ENCODE measurements at places on chromosomes 2 and 18.

DNA sequence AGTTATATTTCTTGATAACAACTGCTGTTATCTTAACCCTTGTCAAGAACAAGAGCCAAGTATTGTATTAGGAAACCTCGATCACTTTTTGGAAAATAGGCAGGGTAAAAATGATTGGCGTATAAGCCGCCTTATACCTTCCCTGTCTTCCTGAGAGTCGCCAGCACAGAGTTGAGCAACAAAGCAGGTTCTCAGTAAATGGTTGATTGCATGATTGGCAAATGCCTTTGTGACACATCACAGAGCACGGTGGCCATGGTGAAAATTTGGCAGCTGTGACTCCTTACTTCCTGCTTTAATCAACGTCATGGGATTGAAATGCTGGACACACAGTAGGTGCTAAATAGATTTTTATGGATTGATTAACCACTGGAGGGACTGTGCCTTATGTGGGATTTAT, 3.9 kb upstream of the KLHL29 start:
- no peak for DNase-seq

GRCh38 chr2:25936889-25937545, 45.3 kb downstream of the KIF3C start:
- DNase-seq: no peak

GRCh38 chr2:58796239-58796910, 555.2 kb upstream of the FANCL start:
- DNase-seq: no peak

DNA sequence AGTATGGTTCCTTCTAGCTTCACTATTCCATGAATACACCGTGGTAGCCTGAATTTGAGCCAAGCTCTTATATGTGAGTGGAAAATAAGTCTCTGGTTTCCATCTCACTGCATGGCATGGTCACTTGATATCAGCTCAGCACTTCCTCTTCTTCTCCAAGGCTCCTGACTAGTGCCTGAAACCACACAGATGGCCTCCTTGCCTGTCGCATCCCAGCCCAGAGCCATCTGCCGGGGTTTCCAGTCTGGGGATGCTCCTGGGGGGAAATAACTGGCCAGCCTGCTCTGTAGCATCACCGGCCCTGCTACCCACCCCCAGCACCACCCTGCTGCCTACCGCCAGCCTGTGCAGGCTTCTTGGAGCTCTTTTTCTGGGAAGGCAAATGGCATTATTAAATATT, 7.7 kb upstream of the MARCHF4 start:
- DNase-seq: no peak

GRCh38 chr2:235595422-235596010, 101.7 kb downstream of the AGAP1 start:
- peak; percentile 82 for DNase-seq

DNA sequence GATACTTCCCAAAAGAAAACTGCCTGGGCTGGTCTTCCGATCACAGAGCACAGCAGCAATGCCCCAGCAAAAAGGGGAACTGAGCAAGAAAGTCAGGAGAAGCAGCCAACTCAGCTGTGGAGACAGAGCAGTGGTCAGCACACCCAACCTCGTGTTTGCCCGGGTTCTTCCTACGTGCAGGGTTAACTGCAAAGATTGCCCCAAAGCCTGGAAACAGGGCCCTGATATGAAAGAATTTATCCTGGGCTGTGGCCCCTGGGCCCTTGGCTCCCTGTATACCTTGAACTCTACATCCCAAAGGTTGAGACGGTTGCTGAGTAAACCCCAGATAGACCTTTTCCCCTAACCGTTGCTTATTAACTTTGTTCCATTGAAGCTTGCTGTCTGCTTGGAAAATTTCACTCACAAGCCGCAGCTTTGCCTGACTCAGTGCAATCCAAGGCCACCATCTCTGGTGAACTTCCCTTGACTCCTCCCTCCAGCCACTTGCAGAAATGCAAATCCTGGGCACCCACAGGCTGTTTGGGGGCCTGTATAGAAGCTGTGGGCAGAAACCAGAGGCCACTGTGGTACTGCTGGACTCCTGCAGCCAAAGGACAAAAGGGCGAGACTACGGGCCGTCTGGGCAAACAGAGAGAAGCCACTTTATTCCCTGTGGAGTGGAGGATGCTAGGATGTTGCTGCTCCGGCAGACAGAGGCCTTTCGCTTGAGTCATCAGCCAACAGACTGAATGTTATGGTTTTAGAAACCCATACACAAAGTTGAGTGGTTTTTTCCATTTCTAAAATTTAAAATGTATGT, 18.2 kb downstream of the NRP2 start:
- DNase-seq: no peak

- no peak for DNase-seq
Measured at GRCh38 chr2:171909266-171909665, 13.0 kb upstream of the HAT1 start.

DNA sequence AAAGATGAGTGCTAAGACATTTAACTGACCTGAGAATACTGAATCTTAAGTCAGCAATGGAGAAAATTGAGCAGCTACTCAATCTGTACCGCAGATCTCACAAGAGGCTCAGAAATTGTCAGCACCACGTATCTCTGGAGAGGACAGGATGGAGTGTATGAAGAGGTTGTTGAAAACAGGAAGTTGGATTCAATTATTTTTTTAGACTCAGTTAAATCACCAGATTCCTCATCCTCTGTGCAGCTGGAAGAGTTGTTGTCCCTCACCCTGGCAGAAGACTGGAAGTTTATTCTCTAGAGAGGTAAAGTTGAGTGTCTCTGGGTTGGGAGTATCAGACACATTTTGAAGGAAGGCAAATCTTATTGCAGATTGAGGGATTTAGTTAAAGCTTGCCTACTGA, 114.9 kb upstream of the NT5C1B start:
- DNase-seq: no peak

DNA sequence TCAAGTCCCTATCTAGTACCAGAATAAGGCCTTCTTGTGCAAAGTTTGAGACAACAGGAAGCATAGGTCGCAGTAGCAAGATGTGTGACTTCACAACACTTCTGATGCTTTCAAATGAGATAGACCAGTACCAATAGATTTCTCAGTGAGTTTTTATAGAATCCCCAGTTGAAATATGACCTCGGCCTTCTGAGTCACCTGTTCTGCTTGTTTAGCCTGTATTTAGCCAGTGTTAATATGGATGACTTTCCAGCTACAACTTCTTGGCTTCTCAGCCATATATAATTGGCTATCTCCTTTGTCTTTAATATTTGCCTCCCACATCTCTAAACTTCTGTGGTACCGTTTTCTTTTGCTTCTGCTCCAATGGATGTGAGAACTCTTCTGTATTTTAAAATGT, 113.8 kb downstream of the KYNU start:
- no peak for DNase-seq

- DNase-seq: no peak
Measured at GRCh38 chr2:182038576-182038975, 52.9 kb downstream of the PPP1R1C start.

DNA sequence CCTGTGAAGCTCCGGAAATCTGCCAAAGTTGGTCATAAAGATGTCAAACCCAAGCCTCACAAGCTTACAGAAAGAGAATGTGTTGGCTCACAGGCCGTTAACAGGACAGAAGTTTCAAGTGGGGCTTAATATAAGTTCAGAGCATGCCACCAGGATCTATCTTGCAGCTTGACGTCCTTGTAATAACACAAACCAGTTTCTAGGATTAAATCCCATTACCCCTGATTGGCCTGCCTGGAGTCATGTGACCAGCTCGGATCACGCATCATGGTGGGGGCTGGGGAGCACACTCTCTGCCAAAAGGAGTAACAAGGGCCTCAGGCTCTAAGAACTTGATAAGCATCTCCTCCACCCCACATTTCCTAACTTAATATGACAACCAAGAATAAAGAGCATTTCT, 38.9 kb upstream of the SCG2 start:
- no peak for DNase-seq

DNA sequence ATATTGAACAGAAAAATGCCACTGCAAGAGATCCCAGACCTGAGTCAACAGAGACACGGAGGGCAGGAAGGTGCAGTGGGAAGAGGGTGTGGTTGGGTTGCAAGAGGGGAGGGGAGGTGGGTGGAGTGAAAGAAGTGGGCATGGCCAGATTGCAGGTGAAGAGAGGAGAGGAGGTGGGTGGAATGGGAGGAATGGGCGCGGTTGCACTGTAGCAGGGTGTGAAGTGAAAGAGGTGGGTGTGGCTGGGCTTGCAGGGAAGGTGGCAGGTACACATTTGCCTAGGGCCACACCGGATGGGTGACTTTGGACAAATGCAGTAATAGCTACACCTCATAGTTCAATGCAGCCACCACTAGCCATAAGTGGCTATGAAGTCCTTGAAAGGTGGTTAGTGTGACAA, 71.1 kb downstream of the DOCK10 start:
- no peak for DNase-seq

- DNase-seq: no peak
Measured at GRCh38 chr2:26792720-26793119, 6.9 kb downstream of the CENPA start.

DNA sequence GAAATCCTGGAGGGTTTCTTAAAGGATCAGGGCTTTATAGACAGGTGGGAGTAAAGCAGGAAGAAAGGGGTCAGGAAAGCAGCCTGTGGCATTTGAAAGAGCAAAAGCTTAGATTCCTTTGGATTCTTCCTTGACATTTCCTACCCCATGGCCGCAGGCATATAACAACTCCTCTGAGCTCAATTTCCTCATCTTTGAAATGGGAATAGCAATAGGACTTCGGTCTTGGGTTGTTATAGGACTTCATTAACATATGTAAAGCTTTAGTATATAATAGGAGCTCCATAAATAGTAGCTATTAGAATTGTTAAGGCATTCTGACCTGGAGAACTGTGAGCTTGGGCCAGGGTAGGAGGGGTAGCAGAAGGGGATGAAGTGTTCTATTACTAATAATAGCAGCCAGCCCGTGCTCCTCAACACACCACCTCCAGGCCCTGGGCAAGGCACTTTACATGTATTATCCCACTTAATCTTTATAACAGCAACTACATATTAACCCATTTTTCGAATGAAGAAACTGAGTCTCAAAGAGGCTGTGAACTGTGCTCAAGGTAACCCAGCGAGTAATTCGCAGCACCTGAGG, 10.6 kb downstream of the ZFP36L2 start:
- DNase-seq: no peak

DNA sequence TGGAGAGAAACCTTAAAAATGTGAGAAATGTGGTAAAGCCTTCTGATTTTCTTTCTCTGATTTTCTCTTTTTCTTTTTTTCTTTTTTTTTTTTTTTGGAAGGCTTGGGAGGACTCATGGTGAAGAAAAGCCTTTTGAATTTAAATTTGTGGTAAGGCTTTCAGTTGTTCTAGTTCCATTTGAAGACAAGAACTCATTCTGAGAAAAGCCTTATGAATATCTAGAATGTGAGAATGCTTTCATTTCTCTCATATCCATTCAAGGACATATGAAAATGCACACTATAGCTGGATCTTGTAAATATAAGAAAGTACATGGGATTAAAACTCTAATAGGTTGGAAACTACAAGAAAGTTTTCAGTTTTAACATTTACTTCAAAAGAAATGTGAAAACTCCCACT, 1045.2 kb upstream of the NRXN1 start:
- no peak for DNase-seq

DNA sequence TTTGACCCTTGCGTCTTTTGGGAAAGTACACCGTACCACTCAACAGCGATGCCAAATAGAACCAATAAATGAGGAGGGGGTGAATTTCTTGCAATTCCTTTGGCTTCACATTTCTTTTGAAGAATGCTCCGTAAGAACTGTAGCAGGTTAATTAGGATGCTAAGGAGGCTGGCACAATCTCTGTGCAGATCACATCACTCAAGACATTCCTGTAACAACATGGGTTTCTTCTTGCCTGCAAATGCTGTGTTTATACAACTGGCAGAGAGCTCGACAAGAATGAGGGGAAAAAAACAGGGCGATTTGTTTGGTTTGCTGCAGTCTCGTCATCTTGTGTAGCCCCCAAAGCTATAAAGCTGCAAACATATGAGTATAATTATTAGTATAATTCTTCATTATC, 424.8 kb upstream of the DCC start:
- no peak for DNase-seq

- peak; percentile 42 for DNase-seq
Measured at GRCh38 chr2:235728800-235729556, 235.1 kb downstream of the AGAP1 start.

GRCh38 chr2:100293341-100294161, 28.8 kb downstream of the LONRF2 start:
- no peak for DNase-seq

DNA sequence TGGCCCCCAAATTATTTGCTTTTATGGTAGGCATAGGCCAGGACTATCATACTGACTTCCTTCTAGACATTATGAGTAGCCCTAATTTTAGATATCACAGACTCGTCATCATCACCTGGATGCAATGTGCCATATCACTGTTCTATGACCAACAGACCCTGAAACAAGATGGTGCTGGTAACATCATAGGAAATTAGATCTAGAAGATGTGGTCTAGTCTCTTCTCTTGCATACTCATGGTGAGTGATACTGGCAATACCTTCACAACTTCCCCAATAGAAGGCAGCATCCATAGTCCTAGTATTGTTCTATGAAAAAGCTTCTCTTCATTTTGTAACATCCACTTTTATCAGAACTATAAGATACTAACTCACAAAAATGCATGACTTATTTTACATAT, 116.3 kb upstream of the ITGA4 start:
- DNase-seq: no peak

- no peak for DNase-seq
Measured at GRCh38 chr18:3466872-3467271, 16.9 kb downstream of the TGIF1 start.

- DNase-seq: no peak
Measured at GRCh38 chr2:127465258-127465657, 47.0 kb downstream of the PROC start.

GRCh38 chr2:227503433-227504406, 31.8 kb downstream of the AGFG1 start:
- no peak for DNase-seq

- DNase-seq: no peak
Measured at GRCh38 chr18:51426996-51427395, 229.5 kb upstream of the MEX3C start.

GRCh38 chr2:179985163-179985820, 21.8 kb downstream of the CWC22 start:
- no peak for DNase-seq

DNA sequence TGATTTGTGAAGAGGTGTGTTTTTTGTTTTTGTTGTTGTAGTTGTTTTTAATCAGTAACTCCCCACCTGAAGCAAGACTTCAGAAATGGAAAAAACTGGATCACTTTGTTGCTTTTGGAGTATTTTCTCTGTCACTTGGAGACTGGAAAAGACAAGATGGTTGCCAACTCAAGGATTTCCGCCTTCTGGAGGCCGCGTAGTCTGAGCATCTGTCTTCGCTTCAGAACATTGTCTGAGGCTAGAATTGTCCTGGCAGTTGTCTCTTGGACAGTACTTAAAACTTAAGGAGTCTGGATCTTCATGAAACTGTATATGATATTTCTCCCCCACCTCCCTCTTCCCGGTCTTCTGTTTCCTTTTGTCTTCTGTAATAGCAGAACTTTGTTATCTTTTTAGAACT, 67.7 kb downstream of the ARHGAP28 start:
- DNase-seq: no peak

- no peak for DNase-seq
Measured at GRCh38 chr2:85838181-85838580, 50.6 kb downstream of the ST3GAL5 start.

GRCh38 chr2:215363039-215363438, 51.2 kb downstream of the ATIC start:
- no peak for DNase-seq

All from head of caudate nucleus (tissue), 42 donors.